Kasumi-1 (cell line): ENCODE measurements at places on chromosomes 2 and 18.

- DNase-seq, result no peak
Observed at GRCh38 chr2:173830170-173830569, 135.0 kb downstream of the SP3 start.

DNA sequence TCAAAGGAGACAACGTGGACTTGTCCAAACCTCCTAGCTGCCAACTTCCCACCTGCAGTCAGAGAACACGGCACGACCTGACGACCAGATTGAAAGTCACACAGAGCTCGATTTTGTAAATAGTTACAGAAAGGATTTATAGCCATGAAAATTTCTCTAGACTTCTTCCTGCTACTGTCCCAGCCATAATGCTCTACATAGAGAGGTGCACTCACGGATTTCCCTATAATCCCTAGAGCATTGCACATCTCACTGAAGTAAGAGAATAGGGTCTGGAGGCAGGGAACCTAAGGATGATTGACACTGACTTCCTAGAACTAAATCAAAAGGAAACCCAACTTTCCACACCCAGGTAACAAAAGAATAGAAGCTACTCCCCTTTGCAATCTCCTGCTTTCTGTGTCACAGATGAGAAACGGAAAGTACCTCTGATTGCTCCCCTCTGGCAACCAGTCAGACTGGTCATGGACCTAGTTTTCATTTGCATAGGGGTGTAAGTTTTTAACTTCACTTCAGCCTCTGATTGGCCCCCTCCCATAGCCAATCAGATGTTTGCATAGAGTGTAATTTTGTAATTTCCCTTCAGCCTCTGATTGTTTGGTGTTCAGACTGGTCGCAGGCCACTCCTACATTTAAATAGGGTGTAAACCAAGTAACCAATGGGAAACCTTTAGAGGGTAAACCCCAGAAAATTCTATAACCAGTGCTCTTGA is 58.6 kb upstream of the FBXO11 start:
- no peak for DNase-seq

DNA sequence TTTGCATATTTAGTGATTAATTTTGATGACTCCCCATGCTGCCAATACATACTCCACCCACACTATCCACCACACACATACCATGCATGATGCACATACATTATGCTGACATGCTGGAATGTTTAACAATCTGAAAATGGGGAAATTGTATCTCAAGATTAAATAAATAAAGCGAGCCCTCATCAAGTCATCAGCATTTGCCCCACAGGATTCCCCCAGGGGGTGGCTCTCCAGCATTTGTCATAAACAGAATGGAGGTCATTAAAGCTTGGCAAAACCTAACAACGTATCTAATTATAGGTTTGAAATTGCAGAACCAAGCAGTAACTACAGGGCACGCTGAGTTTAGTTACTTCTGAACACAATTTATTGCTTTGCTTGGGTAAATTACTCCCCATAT is 141.2 kb upstream of the TACR1 start:
- DNase-seq, result no peak

- no peak for DNase-seq
Observed at GRCh38 chr2:72084584-72084976, 63.1 kb downstream of the CYP26B1 start.

GRCh38 chr2:226135861-226136548 is 663.6 kb downstream of the IRS1 start:
- no peak for DNase-seq

DNA sequence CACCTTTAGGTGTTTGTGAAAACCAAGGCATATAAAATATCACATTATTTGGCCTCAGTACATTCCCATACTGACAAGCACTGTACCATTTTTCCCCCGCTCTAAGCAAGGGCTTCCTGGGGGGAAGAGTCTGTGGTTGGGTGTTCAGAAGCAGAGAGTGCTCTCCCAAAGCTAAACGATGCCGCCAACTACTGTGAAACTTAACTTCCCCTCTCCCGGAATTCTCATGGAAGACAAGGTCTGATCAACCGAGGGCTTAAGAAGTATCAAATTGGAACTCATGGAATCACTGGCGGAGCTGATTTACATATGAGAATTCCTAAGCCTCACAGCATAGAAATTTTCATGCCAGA is 433 bp upstream of the MFF start:
- DNase-seq, result peak; percentile 24

GRCh38 chr18:45522371-45522770 is 92.9 kb upstream of the SLC14A2 start:
- no peak for DNase-seq

GRCh38 chr2:174339561-174340399 is 5.0 kb downstream of the SP9 start:
- DNase-seq, result peak; percentile 33

- DNase-seq, result no peak
Observed at GRCh38 chr2:232878855-232879617, 9.0 kb downstream of the SNORC start.

- DNase-seq, result no peak
Observed at GRCh38 chr18:9025091-9025838, 77.2 kb upstream of the NDUFV2 start.

GRCh38 chr2:161436411-161436810 is 20.3 kb downstream of the TBR1 start:
- no peak for DNase-seq

GRCh38 chr18:58175122-58175785 is 131.2 kb downstream of the NEDD4L start:
- DNase-seq, result no peak

DNA sequence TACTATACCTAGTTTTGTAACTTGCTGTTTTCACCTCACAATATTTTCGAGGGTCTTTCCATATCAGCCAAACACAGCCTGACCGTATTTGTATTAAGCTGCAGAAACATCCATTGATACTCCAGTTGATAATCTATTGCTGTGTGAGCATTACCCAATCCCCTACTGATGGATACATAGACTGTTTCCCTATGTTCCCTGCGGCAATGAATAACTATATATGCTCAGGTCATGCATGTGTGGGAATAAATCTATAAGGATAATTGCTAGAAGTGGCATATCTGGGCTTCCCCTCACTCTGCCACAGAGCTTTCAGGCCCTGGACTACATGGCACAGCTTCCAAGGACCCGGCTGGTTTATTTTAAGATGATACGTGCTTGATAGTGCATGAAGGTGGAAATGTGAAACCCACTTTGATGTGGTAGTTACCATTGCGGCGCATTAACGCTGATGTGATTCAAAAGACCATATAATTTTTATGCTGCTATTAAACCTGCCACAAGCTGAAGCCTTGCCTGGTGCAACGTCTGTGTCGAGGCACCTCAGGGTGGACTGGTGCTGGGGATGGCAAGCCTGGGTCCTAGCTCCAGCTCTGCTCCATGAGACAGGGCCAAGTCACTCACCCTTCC is 130.8 kb upstream of the MSH6 start:
- DNase-seq, result no peak

GRCh38 chr18:47528343-47528742 is 276.9 kb upstream of the SKOR2 start:
- DNase-seq, result peak; percentile 38

DNA sequence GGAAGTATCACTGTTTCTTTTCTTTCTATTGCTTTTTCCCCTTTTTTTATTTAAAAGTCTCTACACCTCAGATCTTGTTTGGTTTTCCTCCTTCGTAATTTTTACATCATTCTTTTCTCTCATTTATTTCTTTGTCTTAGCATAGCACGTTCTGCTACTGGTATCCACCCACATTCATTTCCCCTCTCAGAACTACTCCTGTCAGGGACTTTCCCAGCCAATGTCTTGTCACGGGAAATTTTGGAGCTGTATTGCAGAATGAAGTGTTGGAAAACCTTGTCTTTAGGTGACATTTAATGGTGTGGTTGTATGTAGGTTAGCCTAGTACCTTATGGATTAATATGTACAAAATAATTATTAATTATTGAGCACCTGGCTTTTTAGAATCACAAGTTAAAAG is 34.0 kb downstream of the TTLL4 start:
- no peak for DNase-seq

GRCh38 chr2:216922175-216922780 is 62.4 kb upstream of the TNP1 start:
- no peak for DNase-seq

GRCh38 chr2:103132536-103133217 is 370.8 kb downstream of the TMEM182 start:
- DNase-seq, result no peak

GRCh38 chr18:51076503-51076902 is 46.5 kb downstream of the SMAD4 start:
- no peak for DNase-seq
